Esophagus squamous epithelium (tissue), 5 donors: ENCODE measurements at places on chromosomes 16 and 17. TPM values are rescaled to one million over a fixed set of nuclear protein-coding genes. Genes with fewer than 3 reads are reported as not detected.

- DNase-seq, result no peak
Measured at GRCh38 chr16:85141491-85142128, 29.3 kb upstream of the CIBAR2 start.

- DNase-seq, result no peak
Measured at GRCh38 chr16:9297437-9298113, 206.1 kb downstream of the HAPSTR1 start.

Gene GUCY2D
- not detected for total RNA-seq

DNA sequence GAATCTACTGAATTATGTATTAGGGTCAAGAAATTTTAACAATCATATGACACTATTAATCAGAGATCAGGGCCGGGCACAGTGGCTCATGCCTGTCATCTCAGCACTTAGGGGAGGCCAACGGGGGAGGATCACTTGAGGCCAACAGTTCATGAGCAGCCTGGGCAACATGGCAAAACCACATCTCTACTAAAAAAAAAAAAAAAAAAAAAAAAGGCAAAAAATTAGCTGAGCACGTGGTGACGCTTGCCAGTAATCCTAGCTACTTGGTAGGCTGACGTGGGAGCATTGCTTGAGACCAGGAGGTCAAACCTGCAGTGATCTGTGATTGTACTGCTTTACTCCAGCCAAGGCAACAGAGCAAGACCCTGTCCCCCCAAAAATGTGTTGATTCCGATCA is 52.5 kb upstream of the CLEC3A start:
- DNase-seq, result no peak

- no peak for DNase-seq
Measured at GRCh38 chr16:84922351-84923120, 88.8 kb downstream of the ZDHHC7 start.

GRCh38 chr16:81096715-81097208 is 567 bp upstream of the GCSH start:
- no peak for DNase-seq

DNA sequence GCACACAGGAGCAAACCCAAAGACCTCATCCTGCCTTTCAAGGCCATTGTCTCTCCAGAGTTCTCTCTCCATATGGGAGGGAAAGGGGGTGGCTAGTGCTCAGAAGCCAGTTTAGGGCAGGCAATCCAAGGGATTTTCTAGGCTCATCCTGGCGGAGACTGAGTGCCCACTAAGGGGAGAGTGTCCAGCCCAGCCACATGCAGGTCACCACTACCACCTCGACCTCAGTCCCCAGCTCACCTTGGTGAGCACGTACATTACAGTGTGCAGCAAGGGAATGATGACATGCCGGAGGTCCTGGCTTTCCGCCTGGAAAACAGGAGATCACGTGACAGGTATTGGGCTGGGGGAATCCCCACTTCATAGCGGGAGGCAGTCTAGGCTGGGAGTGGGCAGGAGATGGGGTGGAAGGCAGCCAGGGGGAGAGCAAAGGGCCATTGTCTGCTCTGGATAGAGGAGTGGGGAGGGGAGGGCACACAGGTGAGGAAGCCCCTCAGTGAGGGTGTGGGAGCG is 29.9 kb downstream of the PIK3R6 start:
- DNase-seq, result no peak

Gene BCAR1
- 51.9 TPM for total RNA-seq

Gene TMEM238L
- 1.00 TPM for total RNA-seq

GRCh38 chr17:32722733-32723132 is 154.2 kb downstream of the MYO1D start:
- no peak for DNase-seq

DNA sequence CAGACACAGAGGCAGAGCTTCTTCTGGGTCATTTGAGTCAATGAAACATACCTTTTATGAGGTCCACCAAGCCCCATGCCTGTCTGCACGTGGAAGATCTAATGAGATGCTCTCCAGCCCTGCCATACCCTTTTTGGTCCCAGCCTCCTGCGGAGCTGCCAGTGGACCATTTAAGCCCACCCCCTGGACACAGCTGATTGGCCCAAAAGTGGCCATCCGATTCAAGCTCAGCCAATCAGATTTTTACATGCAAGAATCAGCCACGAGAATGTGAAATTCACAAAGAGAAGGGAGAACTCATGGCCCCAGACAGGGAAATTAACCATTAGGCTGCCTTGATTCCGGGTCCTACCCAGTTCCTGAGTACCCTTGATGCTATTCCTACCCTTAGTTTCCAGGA is 231.0 kb upstream of the EEF2KMT start:
- DNase-seq, result no peak

- no peak for DNase-seq
Measured at GRCh38 chr16:67213197-67214019, 13.5 kb upstream of the TMEM208 start.

Gene BEAN1
- total RNA-seq, result not detected

DNA sequence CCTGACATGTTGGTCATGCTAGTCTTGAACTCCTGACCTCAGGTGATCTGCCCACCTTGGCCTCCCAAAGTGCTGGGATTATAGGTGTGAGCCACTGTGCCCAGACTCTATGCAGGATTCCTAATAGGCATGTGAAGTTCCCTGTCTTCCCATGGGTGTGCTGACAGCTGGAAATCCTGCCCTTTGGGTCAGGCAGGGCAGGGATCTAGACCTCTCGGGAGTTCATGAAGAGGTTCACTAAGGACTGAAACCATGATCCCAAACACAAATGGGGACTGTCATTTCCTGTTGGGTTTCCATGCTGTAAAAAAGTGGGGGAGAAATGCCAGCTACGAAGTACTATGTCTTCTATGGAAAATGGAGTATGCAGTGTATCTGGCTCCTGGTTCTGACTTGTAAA is 52.1 kb downstream of the HIC1 start:
- DNase-seq, result no peak

Gene CHST4
- not detected for total RNA-seq

DNA sequence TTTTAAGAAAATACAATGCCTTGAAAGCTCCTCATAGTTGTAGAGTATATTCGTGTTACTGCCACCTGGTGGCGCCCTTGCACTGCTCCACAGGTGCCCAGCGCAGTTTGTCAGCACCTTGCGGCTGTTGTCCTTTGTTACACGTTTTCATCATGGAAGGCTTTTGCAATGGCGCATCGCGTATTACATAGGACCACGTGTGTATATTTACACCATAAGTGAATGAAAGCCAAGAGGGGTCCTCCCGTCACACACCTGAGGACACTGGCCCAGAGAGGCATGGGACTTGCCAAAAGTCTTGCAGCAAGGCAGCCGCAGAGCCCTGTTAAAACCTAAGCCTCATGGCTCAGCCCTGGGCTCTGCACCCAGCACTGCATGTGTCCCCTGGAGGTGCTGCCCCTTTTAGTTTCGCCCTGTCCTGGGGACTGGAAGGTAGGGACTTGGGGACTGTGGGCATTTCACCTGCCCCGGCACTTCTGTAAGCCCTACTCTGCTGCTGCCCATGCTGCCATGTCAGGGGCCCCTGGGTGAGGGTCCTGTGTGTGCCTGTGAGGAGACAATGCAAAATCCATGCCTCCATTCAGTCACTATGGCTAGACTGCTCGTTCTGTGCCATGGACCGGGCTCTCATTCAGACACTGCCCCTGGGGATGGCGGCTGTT is 24.3 kb downstream of the POLR3E start:
- DNase-seq, result no peak

Gene HCFC1R1
- total RNA-seq, result 17.9 TPM

Gene SOX8
- not detected for total RNA-seq

- DNase-seq, result no peak
Measured at GRCh38 chr16:54070789-54071343, 215.7 kb downstream of the IRX3 start.

- no peak for DNase-seq
Measured at GRCh38 chr16:62965831-62966230, 929.6 kb upstream of the CDH8 start.

DNA sequence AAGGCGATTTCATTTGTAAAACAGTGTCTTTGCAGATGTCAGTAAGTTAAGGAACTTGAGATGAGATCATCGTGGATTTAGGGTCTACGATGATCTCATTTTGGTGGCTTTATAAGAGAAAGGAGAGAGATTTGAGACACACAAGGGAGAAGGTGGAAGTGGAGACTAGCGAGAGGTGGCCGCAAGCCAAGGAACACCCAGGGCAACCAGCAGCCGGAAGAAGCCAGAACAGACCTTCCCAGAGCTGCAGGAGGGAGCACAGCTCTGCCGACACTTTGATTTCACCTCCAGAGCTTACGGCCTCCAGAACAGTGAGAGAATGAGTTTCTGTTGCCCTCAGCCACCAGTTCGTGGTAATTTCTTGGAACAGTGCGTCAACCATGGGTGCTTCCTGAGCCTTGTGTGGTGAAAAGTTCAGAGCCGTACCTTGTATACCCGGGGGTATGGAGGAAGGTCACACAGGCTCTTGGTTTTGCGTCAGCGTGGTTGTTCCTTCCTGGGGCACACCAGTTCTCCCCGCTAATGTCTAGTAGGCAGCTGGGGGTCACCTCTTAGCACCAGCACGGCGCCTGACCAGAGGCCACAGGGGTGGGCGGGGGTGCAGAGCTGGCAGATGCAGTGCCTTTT is 12.9 kb upstream of the SEC14L1 start:
- DNase-seq, result no peak

Gene PPP1R27
- not detected for total RNA-seq

Gene KRT28
- not detected for total RNA-seq

Gene ACAP1
- 3.8 TPM for total RNA-seq

Gene SSTR5
- total RNA-seq, result not detected

- no peak for DNase-seq
Measured at GRCh38 chr16:65964752-65965151, 401.7 kb upstream of the CDH5 start.

Gene SEPTIN12
- total RNA-seq, result not detected
